ENCODE measurements at places on chromosomes 2 and 18.

- ATAC-seq = no peak
Observed at GRCh38 chr2:174777347-174778084, 13.2 kb upstream of the CHRNA1 start.

DNA sequence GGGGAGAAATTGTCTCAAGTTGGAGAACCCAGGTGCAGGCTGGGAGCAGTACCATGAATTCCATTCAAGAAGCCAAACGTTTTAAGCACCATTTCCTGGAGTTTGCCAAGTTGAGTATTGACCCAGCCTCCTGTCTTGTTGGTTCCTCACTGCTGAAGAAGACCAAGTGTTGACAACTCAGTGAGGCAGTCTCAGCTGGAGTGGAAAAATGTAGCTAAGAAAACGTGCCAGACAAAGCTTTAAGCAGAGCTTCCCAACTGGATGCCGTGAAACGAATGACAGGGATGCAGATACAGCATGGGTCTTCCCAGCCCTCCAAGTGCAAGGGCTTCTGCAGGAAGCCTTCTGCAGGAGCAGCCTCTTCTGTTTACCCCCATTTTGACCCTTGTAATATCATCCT, 778 bp upstream of the INPP1 start:
- no peak for ATAC-seq

GRCh38 chr2:8376603-8377410, 305.0 kb upstream of the ID2 start:
- no peak for ATAC-seq

DNA sequence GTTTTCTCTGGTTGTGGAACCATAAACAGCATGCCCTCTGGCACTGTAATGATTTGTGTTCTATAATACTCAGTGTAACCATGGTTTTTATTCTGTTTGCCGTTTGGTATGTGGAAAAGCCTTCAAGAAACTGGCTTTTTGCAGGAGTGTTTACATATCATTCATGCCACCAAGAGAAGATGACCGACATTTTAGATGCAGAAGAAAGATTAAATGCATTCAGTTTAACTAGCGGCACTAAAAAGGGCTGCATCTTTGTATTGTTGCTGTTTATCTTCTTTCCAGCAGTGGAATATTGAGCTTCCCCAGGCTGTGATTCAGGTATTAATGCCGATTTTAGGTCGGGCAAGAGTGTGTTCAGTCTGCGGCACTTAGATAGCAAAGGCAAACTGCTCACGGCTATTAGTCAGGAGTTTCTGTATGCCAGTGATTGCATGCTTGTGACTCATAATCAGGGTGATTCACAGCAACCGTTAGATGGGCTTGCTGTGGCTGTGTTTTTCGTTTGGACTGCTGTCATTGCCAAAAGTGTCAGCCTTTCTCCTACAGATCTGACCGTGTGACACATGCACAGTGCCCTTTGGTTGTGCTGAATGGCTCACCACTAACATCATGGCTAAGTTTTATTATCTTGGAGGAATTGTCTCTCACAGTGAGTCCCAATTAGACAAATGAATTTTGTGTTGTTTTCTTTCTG, 479.7 kb downstream of the PARD3B start:
- no peak for ATAC-seq

- no peak for ATAC-seq
Observed at GRCh38 chr18:48968412-48969215, 17.8 kb upstream of the SMAD7 start.

GRCh38 chr18:31206787-31207381, 44.2 kb upstream of the DSC1 start:
- peak; percentile 10 for ATAC-seq

DNA sequence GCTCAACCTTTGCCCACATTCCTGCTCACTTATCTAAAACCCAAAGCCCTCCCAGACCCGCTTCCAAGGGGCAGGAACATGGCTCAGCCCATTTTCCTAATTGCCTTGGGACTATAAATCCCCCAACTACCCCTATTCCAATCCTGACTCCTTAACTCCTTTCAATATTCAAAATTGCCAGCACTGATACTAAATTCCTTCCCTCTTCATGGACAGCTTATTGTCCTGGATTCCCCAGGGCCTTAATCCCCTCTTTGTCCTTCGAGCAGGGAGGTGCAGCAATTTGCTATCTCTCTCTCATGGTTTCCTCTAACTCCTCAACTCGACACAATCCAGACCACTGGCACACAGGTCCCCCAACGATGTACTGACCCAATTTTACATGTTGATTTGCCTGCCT, 99.1 kb downstream of the SLC25A12 start:
- ATAC-seq = no peak

GRCh38 chr18:9802175-9803062, 83.4 kb upstream of the TXNDC2 start:
- no peak for ATAC-seq

GRCh38 chr2:54597153-54597848, 126.2 kb upstream of the EML6 start:
- peak; percentile 47 for ATAC-seq

GRCh38 chr2:208620487-208620978, 213.9 kb downstream of the PTH2R start:
- no peak for ATAC-seq

DNA sequence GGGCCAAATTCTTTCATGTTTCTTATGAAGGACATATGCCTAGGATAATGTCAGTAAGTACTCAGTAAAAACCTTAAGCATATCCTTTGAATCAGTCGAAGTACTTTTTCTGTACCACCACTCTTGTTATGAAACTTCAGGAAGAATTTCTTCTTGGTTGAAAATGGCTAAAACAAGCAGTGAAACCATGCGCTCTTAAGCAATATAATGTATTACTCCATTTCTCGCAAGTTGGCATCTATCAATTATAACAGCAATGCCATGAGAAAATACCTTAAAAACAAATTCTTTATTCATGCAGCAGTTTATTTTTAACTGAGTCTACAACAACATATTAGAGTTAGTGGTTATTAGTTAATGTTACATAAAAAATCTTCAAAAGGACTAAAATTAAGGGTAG, 41.0 kb downstream of the SLC66A3 start:
- no peak for ATAC-seq

- ATAC-seq = no peak
Observed at GRCh38 chr2:85992611-85993010, 103.8 kb upstream of the ST3GAL5 start.

DNA sequence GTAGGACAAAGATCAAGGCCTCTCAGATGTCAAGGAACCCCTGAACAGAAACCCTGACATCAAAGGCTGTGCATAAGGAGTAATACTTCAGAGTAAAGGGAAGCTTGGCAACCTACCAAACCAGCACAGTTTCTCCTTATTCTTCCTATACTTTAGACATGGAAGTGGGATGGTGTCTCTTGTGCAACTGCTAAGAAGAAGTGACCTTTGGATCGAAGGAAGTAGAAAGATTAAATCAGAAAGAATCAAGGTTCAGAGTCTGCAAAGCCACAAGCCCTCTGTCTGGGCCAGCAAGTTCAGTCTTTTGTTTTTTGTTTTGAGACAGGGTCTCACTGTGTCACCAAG, 66.2 kb upstream of the SLC39A10 start:
- ATAC-seq = no peak

DNA sequence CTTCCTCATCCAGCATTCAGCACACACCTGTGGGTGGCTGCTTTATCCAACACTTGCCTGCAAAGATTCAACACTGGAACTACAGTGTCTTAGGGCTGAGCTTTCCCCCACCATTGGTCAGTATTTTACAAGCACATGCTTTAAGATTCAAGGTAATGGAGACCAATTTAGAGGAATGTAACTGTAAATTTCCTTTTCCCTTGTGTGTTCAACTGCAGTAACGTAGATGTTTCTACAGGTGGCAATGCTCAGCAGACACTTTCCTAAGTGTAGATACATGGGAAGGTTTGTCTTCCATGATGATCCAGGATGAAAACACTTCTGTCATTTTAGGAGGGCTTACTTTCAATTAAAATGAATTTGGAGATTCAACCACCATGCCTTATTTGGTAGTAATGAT, 143.6 kb upstream of the PXDN start:
- no peak for ATAC-seq

- no peak for ATAC-seq
Observed at GRCh38 chr2:36408198-36408703, 52.7 kb downstream of the CRIM1 start.

- ATAC-seq = peak; percentile 17
Observed at GRCh38 chr2:206443735-206444527, 599 bp downstream of the ADAM23 start.

- no peak for ATAC-seq
Observed at GRCh38 chr18:36514778-36515177, 217.3 kb downstream of the FHOD3 start.

DNA sequence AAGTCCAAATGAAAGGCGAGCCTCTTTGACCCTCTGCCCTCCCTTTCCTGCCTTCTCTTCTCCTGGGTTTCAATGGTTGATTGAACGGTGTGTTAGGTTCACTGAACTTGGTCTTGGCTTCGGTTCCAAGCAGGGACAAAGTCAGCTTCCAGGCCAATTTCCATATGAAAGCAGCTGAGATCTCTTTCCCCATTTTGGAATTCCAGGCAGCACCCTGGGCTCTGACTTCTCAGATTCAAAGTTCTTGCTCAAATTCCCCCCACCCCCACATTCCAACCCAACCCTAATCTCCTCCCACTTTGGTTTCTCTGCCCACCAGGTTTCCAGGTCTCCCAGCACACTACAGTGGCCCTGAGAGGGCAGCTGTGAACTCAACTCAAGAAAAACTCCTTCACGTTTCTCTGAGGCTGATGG, 231.0 kb downstream of the INSIG2 start:
- no peak for ATAC-seq

GRCh38 chr2:63855418-63856302, 14.0 kb downstream of the UGP2 start:
- no peak for ATAC-seq

DNA sequence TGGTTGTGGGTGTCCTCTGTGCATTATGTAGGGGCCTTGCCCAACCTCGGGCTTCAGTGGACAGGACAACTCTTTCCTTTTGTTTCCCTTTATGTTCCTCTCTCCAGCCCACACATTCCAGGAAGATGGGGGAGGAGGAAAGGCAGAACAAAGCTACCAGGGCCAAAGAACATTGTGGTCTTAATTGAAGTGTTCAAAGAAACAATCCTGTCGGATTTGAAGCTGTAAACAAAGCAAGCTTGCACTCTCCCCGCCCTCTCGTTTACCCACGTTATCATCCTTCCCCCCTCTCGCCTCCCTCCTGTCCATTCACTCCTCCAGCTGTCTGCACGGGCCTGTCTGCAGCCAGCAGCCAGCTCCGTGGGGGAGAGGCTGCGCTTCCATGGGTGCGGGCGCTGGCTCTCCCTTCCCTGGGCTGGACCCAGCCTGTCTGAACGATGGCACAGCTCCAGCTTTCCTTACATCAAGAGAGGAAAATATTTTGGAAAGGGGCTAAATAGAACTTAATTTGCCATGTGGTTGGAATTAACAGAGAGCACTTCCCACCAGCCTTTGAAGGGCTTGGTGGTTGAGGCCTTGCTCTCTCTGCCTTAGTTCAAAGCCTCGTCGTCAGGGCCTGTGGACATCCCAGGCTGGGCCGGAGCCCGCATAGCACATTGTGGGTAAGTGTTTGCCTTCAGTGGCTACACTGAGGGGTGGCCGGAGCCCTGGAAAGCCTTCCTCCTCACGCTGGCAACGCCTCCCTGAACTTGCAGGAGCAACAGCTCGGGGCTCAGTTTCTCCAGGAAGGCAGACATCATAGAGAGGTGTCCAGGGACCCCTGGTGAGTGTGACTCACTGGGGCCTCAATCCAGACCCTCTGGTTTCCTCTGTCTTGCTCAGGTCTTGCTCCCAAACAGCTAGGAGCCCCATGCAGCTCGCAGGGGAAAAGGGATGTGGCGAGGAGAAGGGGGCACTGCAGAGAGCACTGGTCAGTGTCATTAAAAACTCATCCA, 60.6 kb upstream of the HS6ST1 start:
- no peak for ATAC-seq

DNA sequence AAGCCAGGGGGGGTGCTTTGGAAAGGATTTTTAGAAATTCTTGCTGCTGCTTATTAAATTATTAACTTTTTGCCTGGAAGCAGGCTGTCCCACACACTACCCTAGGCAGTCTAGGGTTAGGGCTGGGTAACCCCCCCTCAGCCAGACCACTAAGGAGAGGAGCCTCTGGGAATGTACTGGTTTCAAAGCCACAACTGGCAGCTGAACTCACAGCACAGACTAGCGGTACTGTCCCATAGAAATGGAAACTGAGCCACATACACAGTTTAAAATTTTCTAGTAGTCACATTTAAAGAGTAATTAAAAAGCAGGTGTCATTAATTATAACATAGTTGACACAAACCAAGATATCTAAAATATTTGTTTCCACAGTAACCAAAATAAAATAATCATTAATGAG, 50.1 kb downstream of the SPRED2 start:
- no peak for ATAC-seq

- ATAC-seq = no peak
Observed at GRCh38 chr18:3579701-3580100, 129.7 kb downstream of the TGIF1 start.

DNA sequence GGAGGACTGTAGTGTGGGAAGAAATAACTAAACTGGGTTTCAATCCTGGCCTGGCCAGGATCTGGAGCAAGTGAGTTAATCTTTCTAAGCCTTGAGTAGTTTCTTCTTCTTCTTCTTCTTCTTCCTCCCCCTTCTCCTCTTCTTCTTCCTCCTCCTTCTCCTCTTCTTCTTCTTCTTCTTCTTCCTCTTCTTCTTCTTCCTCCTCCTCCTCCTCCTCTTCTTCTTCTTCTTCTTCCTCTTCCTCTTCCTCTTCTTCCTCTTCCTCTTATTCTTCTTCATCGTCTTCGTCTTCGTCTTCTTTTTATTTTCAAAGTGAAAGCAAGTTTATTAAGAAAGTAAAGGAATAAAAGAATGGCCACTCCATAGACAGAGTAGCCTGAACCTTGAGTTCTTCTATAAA, 6.5 kb upstream of the IL1RN start:
- no peak for ATAC-seq

GRCh38 chr2:20620271-20620681, 30.6 kb downstream of the HS1BP3 start:
- no peak for ATAC-seq

GRCh38 chr2:23645230-23645808, 260.3 kb downstream of the KLHL29 start:
- ATAC-seq = no peak

DNA sequence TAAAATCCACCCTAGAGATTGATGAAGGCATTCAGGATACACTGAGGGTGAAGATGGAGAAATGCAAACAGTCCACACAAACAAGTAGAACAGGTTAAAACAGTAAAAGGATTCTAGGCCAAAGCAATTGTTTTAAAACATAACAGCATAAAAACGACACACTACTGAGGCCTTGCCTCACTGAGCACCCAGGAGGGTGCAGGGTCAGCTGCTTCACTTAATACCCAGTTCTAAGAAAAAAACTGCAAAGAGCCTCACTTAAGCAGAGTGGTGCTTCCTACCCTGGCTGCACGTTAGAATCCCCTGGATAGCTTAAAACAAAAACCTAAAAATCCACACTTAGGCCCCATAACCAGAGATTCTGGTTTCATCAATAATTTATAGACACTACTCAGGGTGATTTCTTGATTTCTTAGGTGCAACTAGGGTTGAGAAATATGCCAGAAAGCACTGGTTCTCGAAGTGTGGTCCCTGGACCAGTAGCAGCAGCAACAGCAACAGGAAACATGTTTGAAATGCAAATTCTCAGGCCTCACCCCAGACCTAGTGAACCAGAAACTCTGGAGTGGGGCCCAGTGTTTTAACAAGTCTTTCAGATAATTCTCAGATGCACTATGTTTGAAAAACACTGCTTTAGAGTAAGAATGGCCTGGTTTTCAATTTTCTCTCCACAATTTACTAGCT, 279.1 kb downstream of the ZEB2 start:
- peak; percentile 94 for ATAC-seq

- no peak for ATAC-seq
Observed at GRCh38 chr18:78981989-78982620, 2.5 kb downstream of the SALL3 start.

Measured in stimulated activated memory B cell treated with anti-CD40 and anti-IgM and Interleukin-4, amounts not matched to agents 10 μg/mL and 1 μg/mL and 100 μg/mL, for 72 hours (primary cell).